CD4-positive, alpha-beta T cell treated with Interleukin-21 for 1 hour (primary cell): ENCODE measurements at places on chromosomes 5 and 9.

- DNase-seq: no peak
Observed at GRCh38 chr9:93196096-93197055, 12.4 kb downstream of the WNK2 start.

DNA sequence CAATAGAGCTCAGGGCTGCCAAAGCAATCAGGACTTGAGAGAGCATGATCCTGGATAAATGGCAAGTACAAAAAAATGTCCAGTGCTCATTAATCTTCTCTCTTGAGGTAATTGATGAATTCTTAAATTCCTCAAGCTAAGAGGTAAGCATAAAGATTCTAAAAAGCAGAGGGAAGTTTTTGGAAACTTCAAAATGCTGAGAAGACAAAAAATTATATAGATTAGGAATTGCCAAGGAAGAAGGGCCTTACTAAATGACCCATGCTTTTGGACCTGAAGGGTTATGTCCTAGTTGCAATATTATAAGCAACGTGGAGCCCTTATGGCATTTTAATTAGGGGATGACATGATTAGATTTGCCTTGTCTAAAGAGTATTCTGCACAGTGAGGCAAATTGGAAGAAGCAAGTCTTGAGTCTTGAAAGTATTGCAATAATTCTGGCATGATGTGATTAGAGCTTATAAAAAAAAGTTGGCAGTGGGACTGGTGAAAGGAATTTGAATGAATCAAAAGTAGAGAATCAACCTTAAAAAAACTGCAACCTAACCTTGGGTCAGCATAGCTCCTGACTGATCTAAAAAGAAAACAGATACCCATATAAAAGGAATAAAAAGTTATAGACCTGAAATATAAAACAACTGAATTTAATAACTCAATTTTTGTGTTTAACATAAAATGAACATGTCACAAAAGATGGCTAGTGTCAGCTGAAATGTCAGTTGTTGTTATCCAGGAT is 323.8 kb upstream of the ARRDC3 start:
- DNase-seq: no peak

- DNase-seq: no peak
Observed at GRCh38 chr5:134131165-134131564, 16.7 kb downstream of the TCF7 start.

GRCh38 chr5:180353980-180354452 is 880 bp upstream of the GFPT2 start:
- DNase-seq: no peak

DNA sequence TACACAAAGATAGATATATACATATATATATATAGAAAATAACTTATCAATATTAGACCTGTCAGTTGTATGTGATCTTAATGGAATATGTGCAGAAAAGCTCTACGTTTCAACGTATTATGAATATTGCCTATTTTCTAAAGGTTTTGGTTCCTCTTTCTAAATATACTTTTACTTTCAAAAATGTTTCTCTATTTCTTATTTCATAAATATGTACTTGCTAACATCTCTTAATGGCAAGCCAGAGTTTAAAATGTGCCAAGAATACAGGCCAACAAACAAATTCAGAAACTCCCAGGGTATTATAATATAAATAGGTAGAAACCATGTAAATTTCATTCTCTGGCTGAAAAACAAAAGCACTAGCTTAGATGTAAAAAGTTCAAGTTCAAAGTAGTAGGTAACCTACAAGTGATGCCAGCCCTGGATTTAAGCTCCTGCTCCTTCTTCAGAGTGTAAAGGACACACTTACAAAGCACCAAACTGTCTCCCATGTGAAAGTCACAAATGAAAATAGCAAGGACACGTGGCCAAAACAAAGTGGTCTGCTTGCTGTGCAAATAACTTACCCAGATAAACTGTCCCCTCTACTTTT is 685.1 kb upstream of the DMAC1 start:
- DNase-seq: no peak

DNA sequence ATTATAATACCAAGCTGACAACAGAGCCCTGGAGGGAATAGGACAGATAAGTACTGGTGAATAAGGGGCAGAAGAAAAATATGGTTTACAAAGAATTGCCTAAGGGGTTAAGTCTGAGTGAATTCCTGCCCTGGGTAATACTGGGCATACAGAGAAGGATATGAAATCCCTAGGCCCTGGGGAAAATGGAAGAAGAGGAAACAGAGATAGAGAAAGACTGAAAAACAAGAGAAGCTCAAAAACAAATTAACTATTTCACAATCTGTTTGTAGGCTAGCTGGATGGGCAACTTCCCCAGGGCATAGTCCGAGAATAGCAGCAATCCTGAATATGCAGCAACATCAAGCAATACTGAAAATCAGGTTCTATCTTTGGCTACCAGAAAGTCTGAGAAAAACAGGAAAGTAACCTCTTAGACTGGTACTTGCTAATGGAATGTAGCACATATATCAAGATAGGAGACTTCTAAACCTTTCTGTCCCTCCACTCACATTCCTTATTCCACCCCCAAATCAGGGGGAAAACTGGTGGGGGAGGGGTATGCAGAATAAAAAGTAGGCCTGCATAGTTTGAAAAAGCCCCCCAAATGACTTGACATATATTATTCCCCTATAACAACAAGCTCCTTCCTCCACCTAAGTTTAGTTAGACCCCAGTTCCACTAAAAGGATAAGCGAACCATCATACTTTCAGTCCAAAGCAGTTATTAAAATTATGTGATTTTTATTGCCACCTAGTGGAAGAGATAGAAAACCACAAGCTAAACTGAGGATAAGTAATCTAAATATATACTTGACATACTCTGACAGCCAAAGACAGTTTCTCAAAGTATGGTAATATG is 20.6 kb downstream of the SLC38A9 start:
- peak; percentile 48 for DNase-seq

GRCh38 chr9:13750061-13750460 is 470.6 kb upstream of the MPDZ start:
- no peak for DNase-seq

DNA sequence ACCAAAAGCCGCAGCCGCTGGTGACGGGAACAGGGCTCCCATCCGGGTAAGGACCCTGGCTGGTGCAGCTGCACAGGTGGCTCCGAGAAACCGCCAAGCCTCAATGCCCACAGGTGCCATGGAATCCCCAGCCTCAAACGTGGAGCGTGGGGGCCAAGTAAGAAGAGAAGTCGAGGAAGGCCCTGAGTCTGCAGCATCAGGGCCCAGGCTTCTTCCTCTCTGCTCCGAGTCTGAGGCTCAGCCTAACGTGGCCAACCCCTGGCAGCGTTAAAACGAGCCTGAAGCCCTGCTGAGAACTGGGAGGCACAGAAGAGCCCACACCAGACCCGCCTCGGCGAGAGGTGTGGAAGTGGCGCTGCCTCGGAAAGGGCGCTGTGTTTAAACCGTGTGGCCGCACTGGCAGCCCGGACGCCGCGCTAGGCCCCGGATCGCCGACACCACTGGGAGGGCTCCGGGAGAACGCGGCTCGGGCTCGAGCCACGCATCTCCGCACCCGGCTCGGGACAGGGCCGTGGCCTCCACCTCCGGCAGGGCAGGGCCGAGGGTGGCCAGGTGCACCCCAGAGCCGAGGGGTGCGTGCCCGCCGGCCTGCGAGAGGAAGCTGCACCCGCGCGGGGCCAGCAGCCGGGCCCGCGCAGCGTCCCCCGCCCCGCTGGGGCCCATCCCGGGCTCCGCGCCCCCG is 730 bp downstream of the ZMYND19 start:
- no peak for DNase-seq

DNA sequence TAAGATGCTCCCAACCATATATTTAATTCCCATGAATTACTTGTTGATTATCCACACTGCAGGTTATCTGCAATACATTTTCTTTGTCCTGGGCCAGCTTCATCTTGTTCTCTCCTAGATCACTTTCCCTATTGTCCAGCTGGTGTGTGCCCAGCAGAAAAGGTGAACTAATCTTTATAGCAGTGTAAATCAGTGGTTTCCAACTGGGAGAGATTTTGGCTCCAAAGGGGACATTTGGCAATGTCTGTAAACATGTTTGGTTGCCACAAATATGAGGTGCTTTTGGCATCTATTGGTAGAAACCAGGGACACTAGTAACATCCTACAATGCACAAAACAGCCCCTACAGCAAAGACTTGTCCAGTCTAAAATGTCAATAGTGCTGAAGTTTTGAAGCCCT is 20.1 kb upstream of the ERBIN start:
- DNase-seq: no peak

- no peak for DNase-seq
Observed at GRCh38 chr5:81848362-81848880, 97.5 kb upstream of the SSBP2 start.

GRCh38 chr9:113566016-113566711 is 102.6 kb downstream of the RGS3 start:
- DNase-seq: no peak

DNA sequence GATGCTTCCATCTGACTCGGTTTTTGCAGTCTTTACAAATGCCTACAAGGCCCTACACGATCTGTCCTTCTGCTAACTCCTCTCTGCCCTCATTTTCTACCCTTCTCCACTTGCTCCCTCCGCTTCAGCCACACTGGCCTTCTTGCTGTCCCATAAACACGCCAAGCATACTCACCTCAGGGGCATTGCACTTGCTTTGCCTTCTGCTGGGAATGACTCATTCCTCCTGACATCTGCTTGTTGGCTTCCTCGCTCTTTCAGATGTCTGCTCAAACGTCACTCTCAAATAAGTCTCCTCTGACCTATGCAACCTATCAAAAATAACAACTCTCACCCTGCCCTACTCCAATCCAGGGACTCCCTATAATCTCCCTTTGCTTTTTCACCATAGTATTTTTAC is 28.2 kb downstream of the CDC25C start:
- DNase-seq: no peak

DNA sequence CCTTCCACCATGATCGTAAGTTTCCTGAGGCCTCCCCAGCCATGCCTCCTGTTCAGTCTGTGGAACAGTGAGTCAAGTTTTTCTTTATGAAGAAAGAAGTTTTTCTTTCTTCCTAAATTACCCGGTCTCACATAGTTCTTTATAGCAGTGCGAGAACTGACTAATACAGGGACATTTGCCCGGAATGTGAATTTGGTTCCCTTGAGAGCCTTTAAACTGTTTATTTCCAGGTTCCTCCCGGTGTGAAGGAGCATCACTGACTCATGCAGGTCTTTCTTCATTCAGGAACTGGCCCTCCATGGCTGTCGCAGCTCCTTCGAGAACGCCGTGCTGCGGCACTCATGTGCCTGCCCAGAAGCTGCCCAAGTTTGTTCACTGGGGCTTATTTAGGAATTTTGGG is 87.7 kb downstream of the PTCH1 start:
- DNase-seq: no peak

- no peak for DNase-seq
Observed at GRCh38 chr5:142941245-142941644, 171.1 kb downstream of the ARHGAP26 start.

DNA sequence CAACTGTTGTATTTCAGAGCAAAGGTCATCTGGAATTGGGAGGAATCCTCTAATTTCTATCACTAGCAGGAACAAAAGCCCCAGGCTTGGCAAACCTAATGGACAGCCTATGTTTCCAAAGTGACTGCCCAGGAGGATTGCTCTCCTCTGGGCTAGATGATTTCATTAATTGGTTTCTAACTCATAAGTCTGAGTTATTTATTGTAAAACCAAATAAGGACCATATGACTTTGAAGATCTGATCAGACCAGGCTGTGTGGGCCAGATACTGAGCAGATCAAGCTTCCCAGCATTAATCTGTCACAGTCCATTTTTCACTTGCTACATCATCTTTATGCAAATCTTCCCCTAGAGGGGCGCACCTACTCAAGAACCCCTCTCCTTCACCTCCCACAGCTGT is 125.2 kb downstream of the PRDM6 start:
- no peak for DNase-seq

- DNase-seq: no peak
Observed at GRCh38 chr9:131732061-131732526, 7.8 kb downstream of the RAPGEF1 start.

DNA sequence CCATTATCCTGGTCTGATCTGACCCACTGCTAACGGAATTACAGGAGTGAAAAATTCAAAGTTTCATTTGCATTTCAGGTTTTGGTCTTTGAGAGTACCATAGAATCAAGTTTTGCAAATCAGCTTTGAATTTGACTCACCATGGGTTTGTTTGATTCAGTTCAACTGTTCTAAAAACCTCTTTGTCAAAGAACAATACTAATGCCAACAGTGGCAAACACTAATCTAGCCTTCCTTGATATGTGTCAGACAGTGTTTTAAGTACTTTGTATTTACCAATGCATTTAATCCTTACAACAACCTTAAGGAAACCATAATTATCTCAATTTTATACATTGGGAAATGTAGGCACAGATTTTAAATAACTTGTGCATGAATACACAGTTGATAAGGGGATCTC is 10.1 kb upstream of the FSD1L start:
- no peak for DNase-seq

DNA sequence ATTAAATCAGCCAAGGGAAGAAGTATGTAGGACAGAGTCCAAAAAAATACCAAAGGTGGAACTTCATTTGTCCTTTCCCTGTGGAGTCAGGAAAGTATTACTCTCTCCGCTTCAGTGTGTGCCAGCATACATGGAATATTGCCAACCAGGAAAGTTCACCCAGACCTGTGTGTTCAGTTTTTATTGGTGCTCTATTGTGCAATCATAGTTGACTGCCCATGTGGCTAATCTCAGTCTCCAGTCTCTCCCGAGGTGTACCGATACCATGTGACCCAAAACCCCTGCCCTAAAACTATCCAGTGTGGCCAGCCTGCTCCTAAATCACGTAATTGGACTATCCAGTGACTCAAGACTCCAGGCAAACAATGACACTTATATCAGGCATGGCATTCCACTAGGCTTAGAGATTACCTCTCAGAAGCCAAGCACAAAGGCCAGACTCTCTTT is 38.8 kb downstream of the NFX1 start:
- no peak for DNase-seq

- no peak for DNase-seq
Observed at GRCh38 chr5:54457094-54457862, 1.8 kb downstream of the HSPB3 start.

GRCh38 chr5:148988328-148988727 is 74.5 kb downstream of the SH3TC2 start:
- no peak for DNase-seq

DNA sequence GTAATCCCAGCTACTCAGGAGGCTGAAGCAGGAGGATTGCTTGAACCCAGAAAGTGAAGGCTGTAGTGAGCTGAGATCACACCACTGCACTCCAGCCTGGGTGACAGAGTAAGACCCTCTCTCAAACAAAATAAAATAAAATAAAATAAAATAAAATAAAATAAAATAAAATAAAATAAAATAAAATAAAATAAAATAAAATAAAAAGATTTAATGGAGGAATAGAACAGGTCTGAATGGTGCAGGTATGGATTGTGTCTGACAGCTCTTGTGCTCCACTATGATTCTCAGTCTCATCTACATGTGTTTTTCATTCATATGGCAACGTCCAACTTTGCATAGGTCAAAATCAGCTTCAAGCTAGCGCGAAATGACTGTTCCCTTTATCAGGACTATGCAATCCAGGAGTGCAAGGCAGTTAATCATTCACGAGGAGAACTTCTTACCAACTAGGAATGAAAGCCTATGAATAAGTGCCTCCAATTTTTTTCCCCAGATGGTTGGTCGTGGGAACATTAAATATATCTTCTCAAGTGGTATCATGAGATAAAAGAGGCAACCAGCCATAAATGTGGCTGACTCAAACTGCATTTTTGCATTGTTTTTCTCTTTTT is 1392.3 kb upstream of the CDH9 start:
- no peak for DNase-seq

GRCh38 chr5:91052977-91053740 is 330.0 kb downstream of the ARRDC3 start:
- no peak for DNase-seq
